ENCODE measurements at places on chromosomes 12 and 14.
A peak's percentile ranks its signal among the peaks of the same experiment; 100 is the strongest.

GRCh38 chr14:74860899-74861733, 14.8 kb downstream of the PROX2 start:
- peak; percentile 73 for DNase-seq

- DNase-seq, result no peak
Observed at GRCh38 chr12:88243982-88244381, 101.9 kb downstream of the TMTC3 start.

DNA sequence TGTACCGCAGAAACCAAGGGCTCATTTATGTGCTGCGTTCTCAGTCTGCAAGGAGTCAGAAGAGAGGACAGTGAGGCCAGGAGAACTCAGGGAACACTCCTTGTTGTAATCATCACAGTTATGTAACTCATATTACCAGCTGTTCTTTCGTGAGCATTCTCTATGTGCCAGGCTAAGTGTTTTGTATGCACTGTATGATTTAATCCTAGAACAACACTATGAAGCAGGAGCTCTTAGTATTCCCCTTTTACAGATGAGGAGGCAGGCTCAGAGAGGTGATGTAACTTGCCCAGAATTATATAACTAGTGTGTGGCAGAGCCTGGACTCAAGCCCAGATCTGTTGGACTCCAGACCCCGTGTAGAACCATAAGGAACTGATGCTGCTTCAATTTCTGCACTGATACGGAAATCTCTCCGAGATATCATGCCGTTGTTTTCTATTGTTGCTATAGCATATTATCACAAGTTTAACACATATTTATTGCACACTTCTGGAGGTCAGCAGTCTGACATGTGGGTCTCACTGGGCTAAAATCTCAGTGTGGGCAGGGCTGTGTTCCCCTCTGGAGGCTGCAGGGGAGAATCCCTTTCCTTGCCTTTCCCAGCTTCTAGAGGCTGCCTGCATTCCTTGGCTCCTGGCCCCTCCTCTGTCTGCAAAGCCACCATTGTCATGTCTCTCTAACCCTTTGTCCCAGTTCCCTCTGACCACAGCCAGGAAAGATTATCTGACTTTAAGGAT, 16.3 kb upstream of the CD9 start:
- no peak for DNase-seq

DNA sequence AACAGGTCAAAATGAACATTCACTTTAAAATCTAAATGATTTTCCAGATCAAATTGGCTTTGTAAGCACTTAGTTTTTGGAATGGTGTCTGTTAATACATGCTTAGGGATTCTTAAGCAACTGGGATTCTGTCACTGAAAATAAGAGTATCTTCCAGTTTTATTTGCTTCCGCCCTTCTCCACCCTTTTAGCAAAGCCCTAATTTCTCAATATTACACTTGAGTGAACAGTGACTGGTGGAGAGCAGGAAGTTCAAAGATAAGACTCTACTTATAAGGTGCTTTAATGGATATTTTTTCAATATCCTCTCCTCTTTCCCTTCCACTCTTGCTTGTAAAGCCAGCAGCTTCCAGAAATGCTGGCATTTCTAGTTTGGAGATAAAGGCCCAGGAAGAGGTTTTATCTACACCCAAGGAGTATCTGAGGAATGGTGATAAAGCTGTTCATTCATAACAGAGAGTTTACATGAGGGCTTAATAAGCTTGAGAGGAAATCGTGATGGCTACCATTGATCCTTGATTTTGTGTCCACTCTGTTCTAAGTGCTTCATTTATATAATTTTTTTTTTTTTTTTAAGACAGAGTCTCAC, 265.9 kb upstream of the PRICKLE1 start:
- no peak for DNase-seq

- DNase-seq, result peak; percentile 34
Observed at GRCh38 chr12:48618541-48618940, 48.7 kb upstream of the LALBA start.

DNA sequence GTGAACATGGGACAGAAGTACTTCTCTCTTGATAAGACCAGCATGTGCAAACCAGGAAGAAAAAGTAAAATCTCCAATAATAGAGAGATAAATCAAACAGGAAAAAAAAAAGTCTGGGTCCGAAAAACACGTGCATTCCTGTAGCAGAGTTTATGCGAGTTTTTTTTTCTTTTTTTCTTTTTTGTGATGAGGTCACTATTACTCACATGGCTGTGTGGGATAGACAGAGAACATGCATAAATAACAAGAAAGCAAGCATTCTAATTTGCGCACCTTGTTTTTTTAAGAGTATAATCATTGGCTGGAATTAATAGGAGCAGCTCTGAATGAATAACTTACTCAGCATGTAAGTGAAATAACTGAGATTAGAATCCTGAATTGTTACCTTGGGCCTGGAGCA, 91.9 kb upstream of the CPM start:
- peak; percentile 89 for DNase-seq

DNA sequence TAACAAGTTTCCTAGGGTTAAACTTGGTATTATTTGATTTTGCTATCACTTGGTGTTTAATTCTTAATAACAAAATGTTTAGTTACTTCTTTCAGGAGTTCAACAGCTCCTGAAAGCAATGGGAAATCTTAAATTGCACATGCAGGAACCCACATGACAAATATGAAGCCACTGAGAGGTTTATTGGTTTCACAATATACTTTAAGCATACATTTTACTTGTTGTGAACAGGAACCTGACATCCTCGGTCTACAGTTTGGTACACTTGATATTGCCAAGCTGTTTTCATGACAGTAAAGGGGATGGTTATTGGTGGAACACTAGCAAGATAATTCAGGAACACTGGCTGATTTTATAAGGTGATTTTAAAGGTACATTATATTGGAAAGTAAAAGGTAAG, 46.2 kb downstream of the SLC38A1 start:
- no peak for DNase-seq

DNA sequence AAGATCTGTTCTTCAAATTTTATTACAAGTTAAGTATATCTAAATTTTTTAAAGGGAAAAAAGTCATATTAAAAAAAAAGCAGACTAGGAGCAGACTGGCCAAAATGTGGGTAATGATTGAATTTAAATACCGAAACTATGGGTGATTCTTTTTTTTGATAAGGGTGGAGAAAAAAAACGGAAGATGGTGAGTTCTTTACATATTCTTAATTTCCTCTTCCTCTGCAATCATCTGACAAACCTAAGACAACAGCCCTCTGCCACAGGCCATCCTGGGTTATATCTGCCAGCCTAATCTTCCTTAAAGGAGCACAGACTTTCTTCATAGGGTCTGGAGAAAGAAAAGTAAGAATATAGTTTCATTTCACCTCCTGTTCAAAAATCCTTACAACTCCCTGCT, 108.0 kb downstream of the PPP2R5E start:
- no peak for DNase-seq

- DNase-seq, result no peak
Observed at GRCh38 chr14:37369425-37369824, 171.7 kb downstream of the MIPOL1 start.

DNA sequence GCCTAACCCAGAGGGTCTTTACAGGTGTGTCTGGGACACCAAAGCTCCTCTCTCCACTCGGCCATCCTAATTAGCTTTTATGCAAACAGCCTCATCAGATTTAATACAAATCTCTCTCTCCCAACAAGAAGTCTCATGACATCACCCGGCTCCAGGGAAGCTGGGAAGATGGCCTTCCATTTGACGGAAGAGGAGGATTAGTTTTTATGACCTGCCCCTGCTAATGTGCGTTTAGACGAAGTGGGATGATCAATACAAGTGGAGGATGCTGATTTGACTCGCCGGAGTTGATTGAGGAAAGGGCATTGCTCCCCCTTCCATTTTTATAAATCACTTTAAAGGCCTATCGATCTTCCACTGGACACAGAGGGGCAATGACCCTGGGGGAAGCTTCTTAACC, 239.2 kb downstream of the BCL11B start:
- no peak for DNase-seq

- no peak for DNase-seq
Observed at GRCh38 chr12:40668099-40668529, 24.1 kb upstream of the CNTN1 start.

GRCh38 chr14:99675951-99676350, 8.1 kb upstream of the CYP46A1 start:
- no peak for DNase-seq

GRCh38 chr14:94054936-94055335, 26.1 kb downstream of the DDX24 start:
- DNase-seq, result no peak

DNA sequence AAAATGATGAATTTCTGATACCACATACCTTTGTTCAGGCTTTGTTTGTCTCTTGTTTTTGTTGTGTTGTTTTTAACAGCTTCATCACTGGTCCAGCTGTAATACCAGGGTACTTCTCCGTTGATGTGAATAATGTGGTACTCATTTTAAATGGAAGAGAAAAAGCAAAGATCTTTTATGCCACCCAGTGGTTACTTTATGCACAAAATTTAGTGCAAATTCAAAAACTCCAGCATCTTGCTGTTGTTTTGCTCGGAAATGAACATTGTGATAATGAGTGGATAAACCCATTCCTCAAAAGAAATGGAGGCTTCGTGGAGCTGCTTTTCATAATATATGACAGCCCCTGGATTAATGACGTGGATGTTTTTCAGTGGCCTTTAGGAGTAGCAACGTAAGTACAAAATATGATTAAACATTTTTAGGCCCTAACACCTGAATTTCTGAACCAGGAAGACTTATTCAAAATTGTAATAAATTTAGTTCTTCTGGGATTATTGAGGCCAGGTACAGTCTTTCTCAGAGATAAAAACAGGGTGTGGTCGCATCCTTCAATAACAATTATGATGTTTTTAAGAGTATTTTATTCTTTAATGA, 22.4 kb downstream of the RXYLT1 start:
- peak; percentile 41 for DNase-seq

DNA sequence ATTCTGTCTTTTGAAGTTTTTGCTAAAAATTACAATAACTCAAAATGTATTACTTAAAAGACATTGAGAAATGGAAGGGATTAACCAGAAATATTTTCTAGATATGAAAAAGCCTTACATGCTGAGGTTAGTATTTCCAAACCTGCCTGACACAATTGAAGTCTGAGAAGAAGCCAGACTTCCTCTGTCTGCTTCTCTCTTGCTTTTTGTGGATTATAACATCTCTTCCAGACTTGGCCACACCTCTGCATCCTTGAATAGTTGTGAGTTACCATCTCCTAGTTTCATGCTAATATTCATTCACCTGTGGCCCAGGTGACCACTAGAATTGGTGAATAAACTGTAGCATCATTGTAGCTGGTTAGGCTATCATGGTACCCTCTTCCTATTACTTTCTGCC, 497.6 kb downstream of the SLC16A7 start:
- DNase-seq, result no peak

GRCh38 chr14:90287791-90288190, 31.4 kb downstream of the PSMC1 start:
- DNase-seq, result no peak

- DNase-seq, result no peak
Observed at GRCh38 chr12:2654741-2655140, 140.0 kb upstream of the FKBP4 start.

DNA sequence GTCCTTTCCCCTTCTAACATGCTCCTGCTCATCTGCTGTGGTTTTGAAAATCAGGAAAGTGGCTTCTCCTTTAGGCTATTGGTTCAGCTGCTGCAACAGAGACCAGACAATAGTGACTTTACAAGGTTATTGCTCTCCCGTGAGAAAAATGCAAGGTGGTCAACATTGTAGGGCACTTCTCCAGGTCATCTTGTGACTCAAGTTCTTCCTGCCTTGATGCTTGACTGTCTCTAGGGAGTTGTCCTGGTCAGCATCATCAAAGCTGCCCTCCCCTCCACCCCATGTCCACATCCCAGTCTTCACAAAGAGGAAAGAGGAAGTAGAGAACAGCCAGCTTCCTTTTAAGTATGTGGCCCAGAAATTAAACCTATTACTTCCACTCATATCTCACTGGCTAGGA, 3.9 kb upstream of the TMEM63C start:
- DNase-seq, result no peak

DNA sequence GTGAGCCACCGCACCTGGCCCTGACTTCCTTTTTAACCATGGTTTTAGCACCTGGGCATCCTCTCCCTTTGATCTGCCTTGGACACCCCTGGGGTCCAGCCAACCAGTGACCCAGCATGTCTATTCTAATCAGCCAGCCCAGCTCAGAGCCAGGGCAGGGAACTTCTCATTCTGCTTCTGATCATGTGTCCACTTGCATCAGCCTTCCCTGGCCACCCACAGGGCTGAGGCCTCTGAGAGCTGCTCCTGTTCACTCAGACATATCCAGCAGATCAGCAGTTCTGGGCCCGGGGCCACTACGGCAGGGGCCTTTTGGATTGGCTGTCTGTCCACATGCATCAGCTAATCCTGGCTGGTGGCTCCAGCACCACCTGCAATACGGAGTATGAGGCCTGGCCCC, 117.9 kb upstream of the MAP1LC3B2 start:
- DNase-seq, result no peak

DNA sequence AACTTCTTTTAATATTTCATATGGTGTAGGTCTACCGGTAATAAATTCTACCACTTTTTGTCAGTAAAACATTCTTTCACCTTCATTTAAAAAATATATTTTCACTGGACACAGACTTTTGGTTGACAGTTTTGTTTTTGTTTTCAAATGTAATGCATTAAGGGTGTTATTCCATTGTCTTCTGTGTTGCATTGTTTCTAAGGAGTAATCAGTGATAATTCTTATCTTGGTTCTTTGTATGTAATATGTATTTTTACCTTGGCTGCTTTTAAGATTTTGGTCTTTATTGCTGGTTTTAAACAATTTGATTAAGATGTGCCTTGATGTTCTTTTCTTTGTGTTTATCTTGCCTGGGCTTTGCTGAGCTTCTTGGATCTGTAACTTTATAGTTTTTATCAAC, 4.1 kb downstream of the MAP1LC3B2 start:
- no peak for DNase-seq

- DNase-seq, result no peak
Observed at GRCh38 chr12:64716839-64717455, 42.3 kb downstream of the GNS start.

DNA sequence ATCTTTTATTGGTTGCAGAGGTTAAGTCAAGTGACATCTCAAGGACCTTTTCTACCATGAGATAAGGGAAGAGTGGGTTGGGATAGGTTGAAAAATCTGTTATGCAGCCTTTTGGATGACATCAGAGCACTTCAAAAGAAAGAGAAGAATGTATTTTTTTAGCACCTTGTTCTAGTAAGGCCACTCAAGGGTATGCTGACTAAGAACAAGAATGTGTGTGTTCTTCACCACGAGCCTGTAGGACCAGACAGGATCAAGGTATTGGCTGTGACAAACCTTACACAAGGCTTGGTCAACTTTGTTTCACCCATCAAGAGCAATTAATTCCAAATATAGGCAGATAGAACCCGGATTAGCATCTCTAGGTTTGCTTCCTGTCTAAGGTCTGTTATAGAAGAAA, 142.5 kb downstream of the SAMD4A start:
- no peak for DNase-seq

Measured in kidney glomerular epithelial cell (primary cell).